Naive B cell (primary cell): ENCODE measurements at places on chromosomes 1 and 21. TPM values are rescaled to one million over a fixed set of nuclear protein-coding genes. Genes with fewer than 3 reads are reported as not detected.

DNA sequence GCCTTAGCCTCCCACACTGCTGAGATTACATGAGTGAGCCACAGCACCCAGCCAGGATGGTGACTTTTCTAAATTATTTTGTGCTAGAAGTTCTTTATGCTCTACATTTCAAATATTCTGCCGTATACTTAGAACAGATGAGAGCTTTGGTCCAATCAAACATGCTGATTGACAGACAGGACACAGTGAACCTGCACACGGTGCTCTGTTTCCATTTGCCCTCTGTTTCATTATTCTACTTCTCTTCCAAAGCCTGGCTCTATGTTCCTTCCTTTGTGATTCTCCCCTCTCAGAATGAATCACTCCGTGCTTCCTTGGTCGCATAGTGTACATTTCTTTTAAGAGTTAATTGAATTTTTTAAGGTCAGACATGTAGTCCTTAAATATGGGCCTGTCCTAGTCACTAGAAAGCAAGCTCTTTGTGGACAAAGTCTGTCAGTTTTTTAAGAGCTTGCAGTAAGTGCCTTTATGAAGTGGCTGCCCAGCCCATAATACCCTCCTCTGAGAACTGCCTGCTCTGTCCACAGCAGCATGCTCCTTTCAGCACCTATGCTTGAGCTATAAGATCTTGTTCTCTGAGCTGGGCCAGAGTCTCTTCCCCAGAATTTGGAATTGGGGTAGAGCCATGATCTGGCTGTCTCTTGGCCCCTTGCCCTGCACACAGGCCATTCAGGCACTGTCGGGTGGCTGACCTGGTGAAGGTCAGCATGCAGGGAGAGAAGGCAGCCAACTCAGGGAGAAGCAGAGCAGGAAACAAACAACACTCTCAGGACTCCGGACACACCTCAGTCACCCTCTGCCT is 66.8 kb upstream of the SLC44A3 start:
- no peak for DNase-seq

GRCh38 chr1:98110674-98111073 is 189.8 kb upstream of the DPYD start:
- DNase-seq, result no peak

GRCh38 chr1:237713916-237714315 is 176.8 kb downstream of the ZP4 start:
- no peak for DNase-seq

OR2L5 gene
- not detected for polyA plus RNA-seq

CDC7 gene
- polyA plus RNA-seq, result 4.1 TPM
